ENCODE measurements at places on chromosomes 2 and 18.

GRCh38 chr2:106537791-106538191 lies 50.6 kb downstream of the CD8B2 start:
- no peak for DNase-seq

DNA sequence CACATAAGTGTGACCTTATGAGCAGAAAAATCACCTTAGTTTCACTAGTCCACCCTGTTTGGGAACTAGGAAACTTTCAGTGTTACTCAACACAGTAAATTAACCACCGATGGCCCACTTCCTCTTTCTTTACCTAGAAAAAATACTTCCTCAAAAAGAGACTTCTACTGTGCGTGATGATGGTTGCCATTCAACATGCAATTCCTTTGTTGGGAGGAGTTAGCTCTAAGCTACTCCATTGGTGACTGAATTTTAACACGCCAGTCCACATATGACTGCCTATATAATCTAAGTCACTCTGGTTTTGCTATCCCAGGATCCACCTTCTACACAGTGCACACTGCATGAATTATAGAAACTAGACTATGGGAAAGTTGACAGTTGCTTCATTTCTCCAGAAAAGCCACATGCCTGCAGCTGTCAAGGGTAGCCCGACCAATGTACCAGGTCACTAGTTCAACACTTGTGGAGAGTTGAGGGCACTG lies 47.8 kb upstream of the REG3G start:
- DNase-seq: no peak

- no peak for DNase-seq
These were observed 10.2 kb downstream of the RALB start for GRCh38 chr2:120262761-120263428.

DNA sequence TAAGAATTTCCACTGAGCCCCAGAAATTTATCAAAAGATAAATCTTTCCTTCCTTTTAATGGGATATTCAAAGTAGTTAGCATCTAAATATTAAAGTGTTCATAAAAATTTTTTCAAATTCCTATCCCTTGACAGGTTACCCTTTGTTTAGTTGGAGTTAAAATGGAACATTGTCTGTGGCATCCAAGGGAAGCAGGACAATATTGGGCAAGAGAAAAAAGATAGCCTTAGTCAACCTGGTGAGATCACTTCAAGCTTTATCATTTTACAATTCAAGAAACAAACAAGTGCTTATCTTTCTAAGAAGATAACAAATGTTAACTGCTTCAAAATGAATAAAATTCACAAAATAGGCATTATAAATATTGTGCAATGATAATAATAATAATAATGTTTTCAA lies 21.7 kb downstream of the NR4A2 start:
- DNase-seq: no peak

DNA sequence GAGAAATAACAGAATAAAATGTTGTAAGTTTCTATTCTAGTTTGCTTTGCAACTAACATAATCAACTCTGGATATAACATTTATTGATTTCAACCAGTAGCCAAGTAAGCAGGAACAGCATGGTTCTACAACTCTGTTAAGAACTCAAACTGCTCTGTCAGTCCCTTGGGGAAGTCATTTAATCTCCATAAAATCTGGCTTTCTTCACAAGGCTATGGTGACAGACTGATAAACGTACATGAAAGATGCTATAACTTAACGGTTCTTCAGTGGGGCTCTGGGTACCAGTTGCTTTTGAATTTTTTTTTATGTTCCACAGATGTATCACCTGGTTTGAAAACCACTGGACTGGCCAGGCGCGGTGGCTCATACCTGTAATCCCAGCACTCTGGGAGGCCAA lies 10.3 kb downstream of the PSME4 start:
- no peak for DNase-seq

GRCh38 chr2:23283653-23284052 lies 101.3 kb upstream of the KLHL29 start:
- no peak for DNase-seq

GRCh38 chr2:100976061-100976460 lies 26.0 kb upstream of the RPL31 start:
- no peak for DNase-seq

- no peak for DNase-seq
These were observed 386.4 kb upstream of the SLC14A2 start for GRCh38 chr18:45228796-45229388.

DNA sequence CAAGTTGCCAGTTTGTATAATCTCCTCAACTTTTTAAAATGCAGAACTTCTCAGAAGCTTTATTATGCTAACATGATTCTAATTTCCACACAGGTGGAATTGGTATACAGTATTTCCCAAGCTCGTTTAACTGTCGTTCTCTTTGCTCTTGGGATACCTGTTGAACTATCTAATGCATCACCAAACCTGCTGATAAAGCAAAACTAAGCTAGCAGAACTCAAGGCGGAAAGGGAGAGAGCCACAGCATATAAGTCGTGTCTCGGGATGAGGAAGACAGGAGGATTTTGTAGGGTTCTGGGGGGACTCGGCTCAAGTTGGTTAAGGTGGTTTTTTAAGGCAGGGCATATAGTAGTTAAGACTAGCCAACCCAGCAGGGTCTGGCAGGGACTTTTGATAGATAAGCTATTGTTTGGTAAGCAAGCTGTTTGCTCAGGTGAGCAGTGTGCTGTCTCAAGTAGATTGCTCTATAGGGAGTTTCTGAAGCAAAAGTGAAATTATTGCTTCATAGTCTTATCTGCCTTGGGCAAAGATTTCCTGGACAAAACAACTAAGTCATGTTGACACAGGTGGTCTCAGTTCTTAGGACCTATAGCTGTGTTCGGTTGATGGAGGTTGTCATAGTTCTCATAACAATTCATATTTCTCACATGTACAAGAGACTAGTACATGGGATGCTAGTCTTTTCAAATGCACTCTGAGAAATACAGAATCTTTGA lies 28.2 kb upstream of the CHRNA1 start:
- DNase-seq: peak; percentile 40

GRCh38 chr2:80205498-80205897 lies 99.1 kb downstream of the LRRTM1 start:
- no peak for DNase-seq

- DNase-seq: no peak
These were observed 64.2 kb downstream of the RBM43 start for GRCh38 chr2:151197184-151198108.

DNA sequence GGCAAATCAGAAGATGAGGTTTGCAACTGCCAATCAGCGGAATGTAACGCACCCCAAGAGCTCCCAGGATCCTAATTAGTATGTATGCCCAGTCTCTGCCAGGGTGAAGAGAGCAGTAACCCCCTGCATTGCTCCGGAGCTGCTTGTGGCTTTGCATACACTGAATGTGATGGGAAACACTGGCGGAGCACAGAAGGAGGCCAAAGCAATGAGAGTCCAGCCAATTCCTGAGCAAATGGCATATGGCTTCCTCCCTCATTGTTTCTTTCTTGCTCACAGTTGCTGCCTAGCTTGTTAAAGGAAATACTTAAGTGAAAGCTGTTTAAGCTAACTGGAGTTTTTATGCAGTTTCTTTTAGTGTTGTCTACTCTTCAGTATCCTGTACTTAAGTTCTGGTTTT lies 343.5 kb upstream of the NT5C1B start:
- no peak for DNase-seq

GRCh38 chr18:57146956-57147636 lies at the start of gene BOD1L2:
Gene BOD1L2 (plus strand): TSS chr18:57147087. CDS start chr18:57147313, 226 bp downstream.
- DNase-seq: no peak

DNA sequence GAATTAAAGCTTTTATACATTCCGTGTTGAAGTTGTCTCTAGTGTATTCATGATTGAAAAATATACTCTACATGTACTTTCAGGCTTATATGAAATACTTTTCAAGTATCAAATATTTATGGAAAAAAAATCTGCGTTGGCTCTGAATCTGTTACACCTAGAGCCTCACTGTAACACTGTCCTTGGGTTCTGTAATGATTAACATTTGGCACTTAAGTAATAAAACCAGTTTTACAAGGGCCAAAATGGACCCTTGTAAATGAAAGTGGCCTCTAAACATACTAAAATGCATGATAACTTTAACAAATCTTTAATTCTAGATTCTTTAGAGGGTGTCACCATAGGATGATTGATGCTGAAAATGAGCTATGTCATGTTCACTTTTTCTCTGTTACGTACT lies 162.8 kb downstream of the PTPRM start:
- no peak for DNase-seq

GRCh38 chr2:189408294-189408693 lies 33.0 kb upstream of the WDR75 start:
- no peak for DNase-seq

DNA sequence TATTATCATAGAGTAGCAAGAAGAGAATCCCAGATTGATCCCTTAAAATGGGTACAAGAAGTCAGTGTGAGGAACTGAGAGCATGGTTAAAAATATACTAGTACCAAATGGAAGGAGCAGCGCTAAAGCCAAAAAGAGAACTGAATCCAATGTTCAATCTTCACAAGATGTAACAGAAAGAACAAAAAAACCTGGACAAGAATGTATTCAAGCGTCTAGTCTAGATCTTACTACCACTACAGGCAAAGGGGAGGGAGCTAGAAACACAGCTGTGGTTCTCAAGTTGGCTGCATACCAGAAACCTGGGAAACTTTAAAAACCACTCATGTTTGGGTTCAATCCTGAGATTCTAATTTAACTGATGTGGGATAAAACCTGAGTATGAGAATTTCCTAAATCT lies 57.5 kb downstream of the PIAS2 start:
- no peak for DNase-seq

GRCh38 chr18:22641958-22642357 lies 224.2 kb upstream of the CTAGE1 start:
- DNase-seq: no peak

DNA sequence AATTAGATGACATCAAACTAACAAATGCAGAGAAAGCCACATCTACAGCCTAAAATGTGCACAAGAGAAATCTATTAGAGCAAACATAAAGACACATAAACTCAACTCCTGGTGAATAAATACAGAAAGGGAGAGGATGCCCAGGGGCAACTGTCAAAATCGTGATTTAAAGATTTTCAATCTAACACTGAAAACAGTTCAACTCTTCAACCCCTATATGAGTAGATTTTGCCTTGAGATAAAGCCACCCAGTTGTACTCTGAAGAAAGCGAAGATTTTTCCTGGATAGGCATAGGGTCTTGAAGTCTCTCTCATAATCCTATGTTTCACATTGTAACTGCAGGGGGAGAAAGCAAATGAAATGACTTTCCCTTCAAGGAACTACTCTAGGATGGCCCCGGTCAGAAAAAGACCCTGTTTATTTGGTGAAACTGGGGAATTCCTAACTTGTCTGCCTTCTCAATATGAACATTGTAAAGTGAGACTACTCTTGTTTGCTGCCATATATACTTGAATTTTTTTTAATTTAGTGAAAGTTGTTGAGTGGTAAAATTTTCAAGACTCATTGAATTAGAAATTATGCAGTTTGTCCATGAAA lies 226.7 kb downstream of the ERBB4 start:
- no peak for DNase-seq

GRCh38 chr2:137952586-137953129 lies 11.6 kb upstream of the HNMT start:
- DNase-seq: no peak

GRCh38 chr2:235191978-235192377 lies 240.2 kb downstream of the SH3BP4 start:
- no peak for DNase-seq

DNA sequence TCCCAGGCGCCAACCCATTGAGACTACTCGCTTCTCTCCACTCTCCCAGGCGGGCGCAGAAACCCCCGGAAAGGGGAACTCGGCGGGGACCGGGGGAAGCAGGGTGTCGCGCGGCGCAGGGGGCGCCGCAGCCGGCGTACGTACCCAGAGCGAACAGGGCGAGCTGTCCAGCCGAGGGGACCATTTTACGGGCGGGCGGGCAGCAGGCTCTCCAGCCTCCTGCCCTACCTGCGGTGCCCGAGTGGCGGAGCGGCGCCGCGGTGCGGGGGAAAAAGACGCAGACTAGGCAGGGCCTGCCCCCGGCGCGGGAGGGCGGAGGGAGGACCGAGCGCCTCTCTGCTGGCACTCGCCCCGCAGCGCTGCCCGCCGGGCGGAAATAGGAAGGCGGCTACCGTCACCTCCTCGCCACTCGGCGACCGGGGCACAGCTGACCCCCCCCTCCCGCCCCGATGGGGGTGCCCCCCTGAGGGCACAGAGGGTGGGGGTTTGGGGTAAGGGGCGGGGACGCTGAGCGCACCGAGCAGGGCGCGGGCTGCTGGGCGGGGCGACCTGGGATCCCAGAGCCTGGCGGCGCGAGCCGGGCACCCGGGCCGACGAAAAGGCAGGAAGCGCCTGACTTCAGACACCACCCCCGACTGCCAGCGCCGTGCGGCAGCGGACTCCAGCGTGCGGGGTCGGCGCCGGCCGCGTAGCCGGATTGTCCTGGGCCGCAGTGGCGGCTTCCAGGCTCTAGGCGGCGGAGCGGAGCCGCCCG lies at the start of gene TGFA:
Gene TGFA, minus strand, starts transcription at position 243 of the 754 bp plus-strand sequence. Its CDS starts 59 bp downstream, at position 184.
- DNase-seq: peak; percentile 58

DNA sequence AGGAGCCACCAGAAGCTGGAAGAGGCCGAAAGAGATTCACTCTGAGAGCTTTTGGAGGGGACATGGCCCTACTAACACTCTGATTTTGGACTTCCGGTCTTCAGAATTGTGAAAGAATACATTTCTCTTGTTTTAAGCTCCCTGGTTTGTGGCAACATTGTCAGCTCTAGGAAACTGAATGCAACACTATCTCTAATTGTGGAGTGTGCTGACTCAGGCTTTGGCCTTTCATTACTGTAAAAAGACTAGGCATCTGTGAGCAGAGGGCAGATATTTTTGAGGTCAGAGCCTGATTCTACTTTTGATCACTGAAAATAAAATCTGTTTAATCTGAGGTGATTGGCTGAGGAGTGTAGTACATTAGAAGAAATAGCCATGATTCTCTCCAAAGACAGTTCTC lies 185.4 kb upstream of the FAM98A start:
- DNase-seq: no peak

DNA sequence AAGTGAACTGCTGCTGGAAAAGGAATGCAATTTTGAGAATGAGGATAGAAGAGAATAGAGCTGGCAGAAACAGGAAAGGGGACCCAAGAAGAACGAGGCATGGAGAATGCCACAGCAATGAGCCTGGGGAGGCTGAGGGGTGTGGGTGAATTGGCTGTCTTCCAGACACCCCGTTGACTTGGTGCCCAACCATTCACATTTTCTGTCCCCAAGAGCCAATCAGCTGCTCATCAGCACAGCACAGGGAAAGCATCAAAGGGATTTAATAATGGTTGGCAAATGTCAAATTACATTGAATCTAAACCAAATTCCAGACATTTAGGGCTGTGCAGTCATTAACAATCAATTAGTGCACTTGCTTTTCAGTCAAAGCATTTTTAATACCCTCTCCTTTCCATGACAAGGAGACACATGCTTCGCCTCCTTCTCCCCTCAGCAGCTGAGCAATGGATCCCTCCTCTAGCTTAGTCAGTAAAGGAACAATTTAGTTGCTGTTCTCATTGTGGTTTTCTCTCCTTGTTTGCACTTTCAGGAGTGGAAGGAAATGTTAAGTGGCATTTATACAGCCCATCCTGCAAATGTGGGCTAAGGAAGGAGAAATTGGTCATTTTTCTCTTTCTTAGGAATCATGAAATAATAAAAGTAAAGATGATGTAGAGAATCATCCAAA lies 98.8 kb downstream of the KLF7 start:
- no peak for DNase-seq

- DNase-seq: no peak
These were observed 280.5 kb upstream of the PIK3C3 start for GRCh38 chr18:41674506-41674905.

GRCh38 chr2:38886063-38886462 lies 3.6 kb upstream of the ARHGEF33 start:
- no peak for DNase-seq
